NCI-H2081 (cell line): ENCODE measurements at places on chromosomes 12 and 14.

- no peak for DNase-seq
These were observed 10.2 kb upstream of the PLA2G1B start for GRCh38 chr12:120337730-120338129.

DNA sequence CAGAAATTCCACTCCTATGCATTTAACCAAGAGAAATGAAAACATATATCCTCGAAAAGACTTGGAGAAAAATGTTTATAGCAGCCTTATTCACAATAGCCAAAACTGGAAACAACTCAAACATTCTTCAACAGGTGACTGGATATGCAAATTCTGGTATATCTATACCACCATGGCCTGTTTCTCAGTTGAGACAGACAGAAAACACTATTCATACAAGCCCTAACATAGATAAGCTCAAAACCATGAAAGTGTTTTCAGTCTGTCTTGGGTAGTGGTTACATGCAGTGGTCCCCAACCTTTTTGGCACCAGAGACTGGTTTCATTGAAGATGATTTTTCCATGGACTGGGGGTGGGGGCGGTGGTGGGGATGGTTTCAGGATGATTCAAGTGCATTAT is 83.8 kb downstream of the SRGAP1 start:
- DNase-seq, result no peak

- DNase-seq, result no peak
These were observed 58.4 kb upstream of the DIO3 start for GRCh38 chr14:101502761-101503392.

DNA sequence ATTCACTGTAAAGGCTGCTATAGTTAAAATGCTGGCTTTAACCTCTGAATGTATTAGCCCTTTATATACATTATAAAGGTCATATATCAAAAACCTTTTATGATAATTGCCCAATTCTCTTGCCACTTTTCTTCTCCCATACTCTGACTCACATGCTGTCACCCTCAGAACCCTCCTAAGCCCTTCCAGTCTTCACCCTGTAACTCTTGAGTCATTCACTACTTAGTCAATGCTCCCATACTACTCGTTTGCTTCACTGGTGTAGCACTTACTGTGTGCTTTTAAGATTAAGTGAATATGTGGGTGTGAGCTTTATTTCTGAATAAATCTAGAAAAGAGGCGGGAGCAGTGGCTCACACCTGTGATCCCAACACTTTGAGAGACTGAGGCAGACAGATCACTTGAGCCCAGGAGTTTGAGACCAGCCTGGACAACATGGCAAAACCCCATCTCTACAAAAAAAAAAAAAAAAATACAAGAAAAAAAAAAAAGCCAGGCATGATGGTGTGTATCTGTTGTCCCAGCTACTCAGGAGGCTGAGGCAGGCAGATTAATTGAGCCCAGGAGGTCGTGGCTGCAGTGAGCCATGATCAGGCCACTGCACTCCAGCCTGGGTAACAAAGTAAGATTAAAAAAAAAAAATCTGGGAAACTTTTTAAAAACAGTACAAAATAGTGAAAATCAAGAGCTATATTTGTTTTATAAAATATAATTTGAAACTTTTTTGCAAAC is 37.6 kb downstream of the SPATA7 start:
- no peak for DNase-seq

DNA sequence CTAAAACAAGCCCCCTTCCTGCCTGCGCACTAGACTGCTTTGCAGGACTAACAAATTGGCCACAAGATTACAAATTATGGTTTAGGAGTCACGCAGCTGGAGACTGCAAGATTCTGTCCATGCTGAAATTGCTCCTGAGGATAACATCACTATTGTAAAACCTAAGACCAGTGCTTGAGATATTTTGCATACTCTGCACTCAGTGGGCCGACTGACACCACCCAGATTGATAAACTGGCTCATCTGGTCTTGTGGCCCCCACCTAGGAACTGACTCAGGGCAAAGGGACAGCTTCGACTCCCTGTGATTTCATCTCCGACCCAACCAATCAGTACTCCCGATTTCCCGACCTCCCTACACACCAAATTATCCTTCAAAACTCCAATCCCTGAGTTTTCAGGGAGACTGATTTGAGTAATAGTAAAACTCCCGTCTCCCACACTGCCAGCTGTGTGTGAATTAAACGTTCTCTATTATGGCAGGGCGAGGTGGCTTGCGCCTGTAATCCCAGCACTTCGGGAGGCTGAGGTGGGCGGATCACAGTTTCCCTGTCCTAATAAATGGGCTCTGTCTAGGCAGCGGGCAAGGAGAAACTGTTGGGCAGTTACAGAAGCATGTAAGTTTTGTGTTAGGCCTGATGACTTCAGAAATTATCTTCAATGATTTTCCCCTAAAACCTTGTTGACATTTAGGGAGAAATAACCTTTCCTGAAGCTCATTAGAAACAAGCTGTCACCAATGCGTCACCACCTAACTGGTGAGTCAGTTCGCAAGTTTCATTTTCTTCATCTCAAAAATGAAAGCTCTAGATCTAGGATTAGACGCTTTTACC is 5.3 kb upstream of the UBC start:
- no peak for DNase-seq

- no peak for DNase-seq
These were observed 41.9 kb downstream of the PSMA6 start for GRCh38 chr14:35333797-35334743.

DNA sequence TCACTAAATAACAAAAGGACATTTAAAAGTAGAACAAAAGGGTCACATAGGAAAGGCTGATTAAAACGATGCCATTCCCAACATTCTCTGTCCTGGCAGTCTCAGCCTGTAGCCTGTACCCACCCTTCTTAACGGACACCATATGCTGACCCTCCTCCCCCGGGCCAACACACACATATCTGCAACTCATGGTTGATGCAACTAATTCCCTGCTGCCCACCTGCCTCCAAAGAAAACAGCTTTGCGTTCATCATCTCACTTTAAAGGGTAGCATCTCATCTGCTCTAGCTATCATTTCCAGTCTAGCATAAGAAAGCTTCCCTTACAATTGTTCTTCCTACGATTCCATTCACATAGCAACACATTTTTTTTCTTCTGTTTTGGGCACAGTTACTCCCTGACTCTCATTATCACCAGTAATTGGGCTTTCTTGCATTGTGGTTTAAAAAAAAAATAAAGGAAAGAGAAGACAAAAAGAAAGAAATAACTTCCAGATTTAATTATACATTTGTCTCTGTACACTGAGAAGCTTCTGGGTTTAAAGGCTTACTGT is 92.9 kb downstream of the KCNC2 start:
- no peak for DNase-seq

GRCh38 chr14:61215222-61216020 is 65.7 kb downstream of the TMEM30B start:
- DNase-seq, result no peak

DNA sequence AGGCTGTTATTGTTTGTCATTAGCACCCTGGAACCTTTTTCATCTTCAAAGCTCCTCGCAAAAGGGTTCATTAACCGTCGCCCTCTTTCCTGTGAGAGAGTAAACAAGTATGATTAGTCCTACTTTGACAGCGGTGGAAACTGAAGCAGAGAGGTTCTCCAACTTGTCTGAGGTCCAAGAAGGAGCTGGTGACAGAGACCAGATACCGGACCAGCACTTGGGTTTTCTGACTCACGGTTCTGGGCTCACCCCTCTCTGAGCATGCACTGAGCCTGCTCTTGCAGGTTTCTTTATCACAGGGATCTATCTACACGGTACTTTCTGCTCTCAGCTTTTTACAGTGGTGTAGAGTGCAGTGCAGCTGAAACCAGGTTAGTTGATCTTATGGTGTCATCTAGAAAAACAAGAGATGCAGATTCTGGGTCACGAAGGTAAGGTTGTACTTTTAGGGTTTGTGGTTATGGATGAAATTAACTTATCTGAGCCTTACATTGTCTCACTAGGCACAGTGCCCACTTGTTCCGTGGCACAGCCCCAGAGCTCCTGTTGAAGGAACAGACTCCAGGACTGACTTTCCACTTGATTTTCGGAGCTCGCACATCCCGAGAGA is 62.1 kb downstream of the PPP2R5C start:
- no peak for DNase-seq

- no peak for DNase-seq
These were observed 113.8 kb downstream of the KCNK10 start for GRCh38 chr14:88209273-88209672.

GRCh38 chr14:71891970-71892369 is 40.3 kb upstream of the RGS6 start:
- DNase-seq, result no peak

DNA sequence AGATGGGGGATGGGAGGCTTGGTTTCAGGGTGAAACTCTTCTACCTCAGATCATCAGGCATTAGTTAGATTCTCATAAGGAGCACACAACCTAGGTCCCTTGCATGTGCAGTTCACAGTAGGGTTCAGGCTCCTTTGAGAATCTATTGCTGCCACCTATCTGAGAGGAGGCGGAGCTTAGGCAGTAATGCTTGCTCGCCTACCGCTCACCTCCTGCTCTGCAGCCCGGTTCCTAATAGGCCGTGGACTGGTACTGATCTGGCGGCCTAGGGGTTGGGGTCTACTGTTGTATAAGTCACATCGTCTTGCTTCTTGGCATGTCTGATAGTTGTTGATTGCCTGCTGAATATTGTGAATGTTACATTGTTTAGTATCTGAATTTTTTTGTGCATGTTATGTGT is 12.2 kb downstream of the SCYL2 start:
- no peak for DNase-seq

- DNase-seq, result no peak
These were observed 732 bp downstream of the SLC25A29 start for GRCh38 chr14:100305324-100306100.

DNA sequence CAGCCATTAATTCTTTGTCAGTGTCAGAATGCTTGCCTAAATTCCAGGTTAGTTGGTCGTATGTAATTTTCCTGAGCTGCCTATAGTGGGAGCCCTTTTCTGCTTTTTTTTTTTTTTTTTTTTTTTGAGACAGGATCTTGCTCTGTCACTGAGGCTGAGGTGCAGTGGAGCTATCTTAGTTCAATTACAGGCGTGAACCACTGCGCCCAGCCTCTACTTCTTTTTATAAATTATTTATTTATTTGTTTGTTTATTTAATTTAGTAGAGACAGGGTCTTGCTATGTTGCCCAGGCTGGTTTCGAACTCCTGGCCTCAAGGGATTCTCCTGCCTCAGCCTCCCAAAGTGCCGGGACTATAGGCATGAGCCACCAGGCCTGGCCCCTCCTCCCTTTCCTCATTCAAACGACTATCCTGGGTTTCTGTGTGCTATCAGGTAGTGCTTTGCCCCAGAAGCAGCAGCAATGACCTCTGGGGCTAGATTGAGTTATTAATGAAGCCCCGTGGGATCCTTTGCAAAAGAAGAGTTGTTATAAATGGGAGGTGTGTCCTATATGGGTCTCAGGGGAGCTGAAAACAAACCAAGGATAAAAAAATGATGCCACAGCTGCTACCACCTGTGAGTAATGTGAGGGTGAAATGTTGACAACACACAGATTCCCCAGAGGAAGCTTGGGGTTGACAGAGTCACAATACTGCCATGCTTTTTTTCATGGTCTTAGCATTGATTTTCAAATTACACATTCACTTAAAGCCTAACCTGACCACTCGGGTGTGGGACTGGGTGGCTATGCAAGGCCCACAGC is 34.6 kb upstream of the NFKBIA start:
- DNase-seq, result no peak

- DNase-seq, result no peak
These were observed 65.4 kb downstream of the TAOK3 start for GRCh38 chr12:118307069-118307954.

DNA sequence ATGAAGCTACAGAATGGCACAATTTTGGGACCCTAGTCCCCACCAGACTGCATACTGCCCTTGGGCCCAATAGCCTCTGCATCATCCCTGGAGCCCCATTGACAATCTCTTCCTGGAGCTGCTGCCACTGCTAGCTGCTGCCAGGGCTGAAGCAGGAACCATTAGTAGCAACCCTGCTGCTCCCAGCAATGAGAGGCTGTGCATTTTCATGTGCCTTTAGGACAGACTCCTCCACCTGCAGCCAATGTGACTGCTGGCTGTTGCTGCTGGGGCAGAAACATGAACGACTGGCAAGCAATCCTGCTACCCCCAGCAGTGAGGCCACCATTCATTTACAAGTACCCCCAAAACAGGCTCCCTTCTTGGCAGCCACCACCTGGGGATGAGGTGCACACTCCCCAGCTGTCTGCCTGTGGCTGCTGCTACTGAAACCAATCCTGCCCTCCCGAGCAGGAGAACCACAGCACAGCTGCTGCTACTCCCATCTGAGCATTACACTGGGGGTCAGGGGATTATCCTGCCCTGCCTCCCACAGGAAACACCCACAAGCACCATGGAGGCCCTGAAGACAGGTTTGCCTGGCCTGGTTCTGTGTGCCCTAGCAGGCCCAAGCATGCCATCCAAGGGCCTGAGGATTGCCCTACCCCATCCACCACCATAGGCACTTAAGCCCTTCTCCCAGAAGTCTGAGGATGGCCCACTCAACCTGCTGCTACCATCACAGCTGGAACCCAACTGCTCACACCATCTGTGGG is 181.0 kb downstream of the MYRFL start:
- DNase-seq, result peak; percentile 10

- no peak for DNase-seq
These were observed 65.8 kb downstream of the VWF start for GRCh38 chr12:6058481-6059161.

GRCh38 chr14:102504328-102504999 is 5.1 kb downstream of the ANKRD9 start:
- no peak for DNase-seq

GRCh38 chr12:49032679-49033447 is 14.3 kb upstream of the PRKAG1 start:
- no peak for DNase-seq

GRCh38 chr12:64636856-64637255 is 26.6 kb downstream of the RASSF3 start:
- DNase-seq, result no peak

GRCh38 chr14:31229638-31230572 is 22.3 kb upstream of the HECTD1 start:
- DNase-seq, result peak; percentile 75

- DNase-seq, result no peak
These were observed 447.5 kb downstream of the PCNX1 start for GRCh38 chr14:71354801-71355200.

GRCh38 chr14:32043624-32044023 is 33.5 kb upstream of the ARHGAP5 start:
- no peak for DNase-seq

DNA sequence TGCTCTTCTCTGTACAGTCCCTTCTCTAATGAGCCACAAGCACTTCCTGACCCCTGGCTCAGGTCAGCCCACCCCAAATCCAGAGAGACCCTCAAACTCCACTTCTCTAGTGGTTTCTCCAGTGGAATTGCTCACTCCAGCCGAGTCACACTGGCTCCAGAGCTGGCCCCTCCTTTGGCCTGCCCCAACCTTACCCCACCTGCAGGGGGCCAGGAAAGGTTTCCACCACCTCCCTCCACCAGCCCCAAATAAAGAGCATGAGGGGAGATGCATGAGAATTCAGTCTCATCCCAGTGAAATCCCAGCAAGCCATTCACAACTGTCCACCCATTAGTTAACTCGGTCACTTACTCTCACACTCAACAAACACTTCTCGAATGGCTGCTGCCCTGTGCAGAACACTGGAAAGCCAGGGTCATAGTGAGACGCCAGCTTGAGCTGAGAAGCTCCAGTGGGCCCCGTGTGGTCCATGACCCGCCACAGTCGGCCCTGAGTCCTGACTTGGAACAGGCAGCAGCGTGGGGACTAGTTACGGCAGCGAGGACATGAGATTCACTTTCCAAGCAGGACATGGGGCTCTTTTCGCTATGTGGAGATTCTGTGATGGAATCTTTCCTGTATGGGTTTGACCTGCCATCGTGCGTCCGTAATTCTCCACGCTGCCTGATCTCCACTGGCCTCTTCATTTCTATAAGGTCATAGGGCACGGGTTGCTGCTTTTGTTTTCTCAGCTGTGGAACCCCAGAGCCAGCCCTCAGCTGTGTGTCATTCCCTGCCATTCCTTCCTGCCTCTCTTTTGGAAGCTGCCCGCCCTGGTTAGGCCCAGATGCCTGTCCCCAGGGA is 44.2 kb downstream of the SLC6A12 start:
- DNase-seq, result no peak
